Dermis microvascular lymphatic vessel endothelial cell (primary cell): ENCODE measurements at places on chromosomes 6 and 20. TPM values are rescaled to one million over a fixed set of nuclear protein-coding genes. Genes with fewer than 3 reads are reported as not detected.

GRCh38 chr6:28433119-28433518, 10.2 kb downstream of the ZSCAN23 start:
- no peak for DNase-seq

- no peak for DNase-seq
Measured at GRCh38 chr6:139748353-139749146, 374.1 kb upstream of the CITED2 start.

GRCh38 chr6:39388606-39389483, 66.3 kb upstream of the KCNK16 start:
- DNase-seq: no peak

DNA sequence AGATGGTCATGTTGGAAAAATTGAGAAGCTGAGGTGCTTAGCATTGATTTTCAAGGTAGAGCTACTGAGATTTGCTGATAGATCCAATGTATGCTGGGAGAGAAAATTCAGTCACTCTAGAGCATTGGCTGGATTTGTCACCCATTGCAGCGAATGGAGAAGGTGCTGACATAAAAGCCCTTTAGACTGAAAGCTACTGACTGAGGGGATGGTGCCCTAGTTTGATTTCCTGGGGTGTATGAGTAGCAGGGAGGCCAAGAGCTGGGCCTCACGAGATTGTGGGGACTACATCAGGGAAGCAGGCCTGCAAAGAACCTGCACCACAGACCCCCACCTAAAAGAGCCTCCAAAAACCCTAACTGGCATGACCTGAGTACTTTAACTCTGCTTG, 23.9 kb upstream of the PRND start:
- no peak for DNase-seq

DNA sequence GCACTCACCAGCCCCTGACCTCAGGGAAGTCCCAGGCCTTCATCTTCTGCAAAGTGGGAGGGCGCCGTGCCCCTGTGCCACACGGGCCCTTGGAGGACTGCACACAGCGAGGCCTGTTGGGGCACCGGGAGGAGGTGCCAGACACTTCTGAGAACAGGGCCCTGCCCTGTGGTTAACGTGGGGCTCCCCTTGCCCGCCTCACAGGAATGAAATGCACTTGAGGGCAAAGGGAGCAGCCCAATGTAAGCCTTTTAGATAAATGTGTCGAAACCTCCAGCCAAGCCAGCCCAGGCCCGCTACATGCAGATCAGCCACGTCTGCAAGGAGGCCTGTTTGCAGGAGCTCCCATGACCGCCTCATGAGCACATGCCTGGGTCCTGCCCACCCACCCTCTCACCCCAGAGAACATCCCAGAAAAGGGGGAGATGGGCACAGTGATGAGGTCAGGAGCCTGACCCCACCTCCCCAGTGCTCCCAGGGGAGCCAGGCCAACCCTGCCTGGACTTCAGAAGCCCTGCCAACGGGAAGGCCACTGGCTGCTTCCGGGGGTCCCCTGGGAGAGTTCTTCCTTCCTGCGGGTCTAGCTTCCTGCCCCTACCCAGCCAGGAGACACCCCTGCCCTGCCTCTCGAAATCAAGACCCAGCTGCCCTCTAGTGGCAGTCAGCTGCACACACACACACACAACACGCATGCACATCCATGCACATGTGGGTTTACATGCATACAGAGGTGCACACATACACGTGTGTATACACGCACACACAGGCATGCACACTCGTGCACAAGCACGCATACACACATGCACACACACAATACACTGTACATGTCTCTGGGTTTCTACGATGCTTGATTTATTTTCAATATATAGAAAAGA, 178.7 kb downstream of the TAF4 start:
- DNase-seq: peak; percentile 28

DNA sequence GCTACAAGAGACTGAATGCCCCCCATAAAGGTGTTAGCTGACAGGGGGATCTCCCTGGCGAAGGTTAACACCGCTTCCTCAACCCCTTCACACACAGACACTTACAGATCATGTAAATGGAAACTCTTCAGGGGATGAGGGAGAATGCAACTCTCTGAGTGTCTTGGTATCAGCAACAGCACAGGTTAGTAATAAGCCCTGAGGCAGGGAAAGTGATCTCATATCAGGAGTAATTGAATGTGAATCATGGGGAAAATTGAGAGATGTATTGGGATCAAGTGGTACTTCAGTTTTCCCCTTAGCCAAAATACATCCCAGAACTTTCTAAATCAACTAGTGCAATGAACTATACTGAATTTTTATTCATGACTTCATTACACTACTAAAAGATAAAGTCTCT, 23.8 kb downstream of the OR2J3 start:
- DNase-seq: no peak

DNA sequence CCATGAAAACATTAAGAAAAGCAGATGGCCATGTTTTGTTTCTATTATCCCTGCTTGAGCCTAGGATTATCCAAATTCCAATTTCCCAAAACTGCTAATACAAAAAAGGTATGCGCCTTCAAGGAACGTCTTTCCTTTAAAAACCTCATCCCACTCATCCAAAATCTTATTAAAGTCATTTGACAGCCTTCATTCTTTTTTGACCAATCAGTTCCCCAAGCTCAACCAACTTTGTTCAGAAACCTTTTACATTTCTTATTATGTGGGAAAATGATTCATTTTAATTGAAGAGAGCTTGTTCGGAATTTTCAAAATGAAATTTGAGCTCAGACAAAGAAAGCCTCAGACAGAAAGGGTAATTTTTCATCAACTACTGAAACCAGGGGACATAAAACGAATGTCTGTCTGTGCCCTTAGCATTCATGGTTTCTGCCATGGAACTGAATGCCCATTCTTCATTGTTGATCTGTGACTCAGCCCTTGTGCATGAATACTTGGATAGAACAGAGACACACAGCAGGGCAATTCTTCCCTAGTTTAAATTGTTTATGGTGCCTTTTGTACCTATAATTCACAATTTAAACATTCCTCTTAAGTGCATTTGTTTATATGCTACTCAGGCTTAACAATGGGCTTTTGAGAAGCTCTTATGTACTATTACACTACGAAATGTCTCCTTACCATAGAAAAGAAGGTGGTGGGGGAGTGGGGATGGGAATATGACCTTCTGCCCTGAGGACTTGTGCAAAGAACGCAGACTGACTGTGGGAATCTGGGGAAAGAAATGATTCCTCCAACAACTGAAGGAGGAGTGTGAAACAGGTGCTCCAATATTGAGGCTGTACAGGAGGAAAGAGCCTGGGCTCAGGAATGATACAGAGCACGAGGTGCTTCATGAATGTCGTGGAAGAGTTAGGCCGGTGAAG, 49.8 kb upstream of the ERVFRD-1 start:
- DNase-seq: no peak

DNA sequence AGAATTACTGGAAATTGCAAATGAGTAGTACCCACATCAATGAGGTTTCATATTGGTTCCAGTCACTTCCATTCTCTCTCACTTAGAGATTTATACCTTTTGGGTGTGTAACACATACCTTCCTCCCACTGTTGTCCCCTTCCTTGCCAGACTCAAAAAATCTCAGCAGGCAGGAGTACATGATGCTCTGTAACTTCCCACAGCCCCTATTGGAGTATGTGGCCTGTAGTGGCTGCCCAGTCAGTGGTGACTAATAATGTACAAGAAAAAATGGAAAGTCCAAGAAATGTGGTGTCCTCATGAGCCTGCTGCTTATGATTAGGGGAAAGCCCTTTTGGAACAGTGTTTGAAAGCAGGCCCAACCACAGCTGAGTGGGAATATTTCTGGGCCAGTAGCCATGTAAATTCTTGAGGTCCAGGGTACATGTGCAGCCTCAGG, 312.0 kb downstream of the ZFAND3 start:
- peak; percentile 7 for DNase-seq

- peak; percentile 72 for DNase-seq
Measured at GRCh38 chr6:136737871-136738691, 54.2 kb downstream of the MAP3K5 start.

The SLC2A4RG gene
- total RNA-seq: 5.9 and 9.2 TPM in 2 replicates

DNA sequence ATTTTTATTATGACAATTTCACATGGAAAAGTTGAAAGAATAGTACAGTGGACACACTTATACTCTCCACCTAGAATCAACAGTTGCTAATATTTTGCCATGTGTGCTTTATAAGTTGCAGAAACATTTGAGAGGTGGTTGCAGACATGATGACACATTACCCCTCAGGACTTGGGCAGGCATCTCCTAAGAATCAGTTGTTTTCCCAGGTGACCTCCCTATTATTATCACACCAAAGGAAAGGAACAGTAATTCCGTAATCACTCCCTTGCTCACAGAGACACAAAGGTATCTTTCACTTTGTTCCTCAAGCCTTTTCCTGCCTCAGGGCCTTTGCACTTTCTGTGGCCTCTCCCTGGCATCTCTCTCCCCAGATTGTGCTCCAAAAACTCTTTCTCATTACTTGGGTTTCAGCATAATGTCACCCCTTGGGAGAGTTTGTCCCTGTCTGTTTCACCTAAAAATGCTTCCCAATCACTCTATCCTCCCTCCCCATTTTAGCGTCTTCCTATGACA, 5.9 kb upstream of the SULF2 start:
- no peak for DNase-seq

The FITM2 gene
- 6.3 and 7.2 TPM in 2 replicates for total RNA-seq

The GDAP1L1 gene
- not detected in 2 replicates for total RNA-seq

The SLC12A5 gene
- 0.13 and 0.51 TPM in 2 replicates for total RNA-seq

- no peak for DNase-seq
Measured at GRCh38 chr6:106180208-106180607, 94.1 kb downstream of the PRDM1 start.

- no peak for DNase-seq
Measured at GRCh38 chr6:156543431-156543830, 233.7 kb upstream of the ARID1B start.

DNA sequence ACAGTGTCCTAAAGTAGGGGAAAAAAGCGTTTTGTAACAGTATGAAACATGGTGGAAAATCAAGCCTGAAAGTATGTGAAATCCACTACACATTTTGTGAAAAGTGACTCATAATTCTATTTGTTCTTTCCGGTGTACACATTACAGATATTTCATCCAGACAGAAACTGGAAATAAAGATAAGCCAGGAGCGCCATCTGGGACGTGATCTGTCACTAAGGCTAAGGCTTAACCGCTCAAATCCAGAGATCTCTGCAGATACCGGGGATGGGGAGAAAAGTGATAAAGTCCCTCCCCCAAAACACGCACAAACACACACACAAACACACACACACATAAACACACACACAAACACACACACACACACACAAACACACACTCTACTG, 26.6 kb upstream of the SRSF6 start:
- DNase-seq: no peak

DNA sequence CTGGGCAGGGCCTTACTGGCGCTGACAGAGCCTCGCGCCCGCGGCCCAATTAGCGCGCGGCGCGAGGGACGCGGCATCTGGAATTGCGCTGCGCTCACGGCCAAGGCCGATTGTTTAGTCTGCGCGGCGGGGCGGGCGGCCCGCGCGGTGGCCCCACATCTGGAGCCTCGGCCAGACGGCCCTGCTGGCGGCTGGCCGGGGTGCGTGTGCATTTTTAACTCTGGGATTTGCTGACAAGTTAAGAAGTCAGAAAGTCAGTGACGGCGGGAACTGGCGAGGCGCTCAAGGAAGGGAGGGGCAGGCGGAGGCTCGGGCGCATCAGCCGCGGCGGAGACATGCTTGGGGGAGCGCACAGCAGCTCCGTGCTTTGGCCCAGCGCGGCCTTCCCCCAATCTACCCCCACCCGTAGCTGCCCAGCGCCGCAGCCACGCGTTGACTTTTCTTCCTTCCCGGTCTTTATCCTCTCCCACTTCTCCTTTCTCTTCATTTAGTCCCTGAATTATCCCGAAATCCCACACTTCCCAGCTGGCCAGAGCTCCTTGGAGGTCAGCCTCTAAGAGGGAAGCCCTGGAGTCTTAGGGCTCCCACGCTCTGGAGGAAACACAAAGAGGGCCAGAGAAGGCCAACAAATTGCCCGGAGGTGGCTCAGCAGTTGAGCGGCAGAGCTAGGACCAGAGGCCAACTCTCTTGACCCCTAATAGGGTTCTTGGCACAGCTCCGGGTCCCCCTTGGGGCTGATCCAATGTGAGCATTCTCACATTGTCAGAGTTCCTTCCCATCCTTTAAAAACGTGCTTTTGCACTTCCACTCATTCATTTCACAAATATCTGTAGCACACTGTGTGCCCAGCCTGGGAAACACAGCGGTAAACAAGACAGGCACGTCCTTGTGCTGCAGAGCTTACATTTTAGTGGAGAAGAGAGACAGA, 40.8 kb upstream of the FOXP4 start:
- peak; percentile 72 for DNase-seq

GRCh38 chr6:124968401-124968800, 6.2 kb downstream of the RNF217 start:
- DNase-seq: no peak

DNA sequence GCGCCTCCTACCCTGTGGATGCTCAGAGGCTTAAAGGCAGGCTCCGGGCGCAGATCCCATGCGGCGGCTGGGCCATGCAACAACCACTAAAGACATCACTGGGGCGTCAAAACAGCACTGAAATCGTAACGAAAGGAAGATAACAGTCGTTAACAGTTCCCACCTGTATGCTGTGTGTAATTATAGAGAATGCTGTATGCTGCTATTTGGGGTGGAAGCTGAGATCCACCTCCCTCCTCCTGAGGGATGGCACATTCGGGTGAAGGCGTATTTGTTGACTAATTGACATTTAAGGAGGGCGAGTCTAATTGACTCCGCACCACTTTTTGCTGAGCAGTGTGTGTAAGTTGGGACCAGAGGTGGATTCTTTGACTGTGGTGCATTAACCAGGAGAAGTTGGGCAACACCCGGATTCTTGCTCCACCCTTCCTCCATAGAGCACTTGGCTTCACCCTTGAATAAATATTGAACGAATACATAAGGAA, 687 bp downstream of the SLC35A1 start:
- no peak for DNase-seq

GRCh38 chr6:138988469-138988834, 399 bp upstream of the REPS1 start:
- DNase-seq: no peak

DNA sequence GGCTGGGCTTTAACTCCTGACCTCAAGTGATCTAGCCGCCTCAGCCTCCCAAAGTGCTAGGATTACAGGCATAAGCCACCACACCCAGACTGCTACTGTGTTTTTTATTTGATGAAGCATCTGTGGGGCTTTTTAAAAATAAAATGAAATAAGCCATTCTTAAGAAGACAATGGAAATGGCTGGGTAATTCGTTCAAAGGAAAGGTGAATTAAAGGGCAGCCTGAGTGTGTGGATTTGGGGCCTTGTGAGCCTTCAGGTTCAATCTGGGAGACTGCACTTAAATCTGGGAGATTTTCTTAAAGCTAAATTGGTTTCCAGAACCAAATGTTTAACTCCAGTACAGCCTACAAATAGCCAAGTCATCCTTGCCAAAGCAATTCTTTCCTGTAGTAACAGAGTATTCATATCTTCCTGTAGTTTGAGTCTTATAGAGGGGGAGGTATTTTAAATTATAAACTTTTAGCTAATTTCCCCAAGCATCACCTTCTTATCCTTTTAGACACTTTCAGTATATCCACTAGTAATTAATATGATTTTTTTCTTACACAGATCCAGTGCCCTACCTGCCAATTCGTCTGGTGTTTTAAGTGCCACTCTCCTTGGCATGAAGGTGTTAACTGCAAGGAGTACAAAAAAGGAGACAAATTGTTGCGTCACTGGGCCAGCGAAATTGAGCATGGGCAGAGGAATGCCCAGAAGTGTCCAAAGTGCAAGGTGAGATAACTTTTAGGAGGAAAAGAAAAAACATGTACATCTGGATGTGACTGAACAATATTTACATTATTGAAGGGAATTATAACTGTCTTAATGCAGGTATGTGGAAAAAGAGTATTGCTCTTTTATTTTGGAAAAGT, 95.4 kb downstream of the RNF217 start:
- DNase-seq: no peak

The MEP1A gene
- not detected in 2 replicates for total RNA-seq
